DMS 273 treated with DMSO at 0.1 percent for 48 hours (cell line): ENCODE measurements at places on chromosomes 2 and 18.
A peak's percentile ranks its signal among the peaks of the same experiment; 100 is the strongest.

DNA sequence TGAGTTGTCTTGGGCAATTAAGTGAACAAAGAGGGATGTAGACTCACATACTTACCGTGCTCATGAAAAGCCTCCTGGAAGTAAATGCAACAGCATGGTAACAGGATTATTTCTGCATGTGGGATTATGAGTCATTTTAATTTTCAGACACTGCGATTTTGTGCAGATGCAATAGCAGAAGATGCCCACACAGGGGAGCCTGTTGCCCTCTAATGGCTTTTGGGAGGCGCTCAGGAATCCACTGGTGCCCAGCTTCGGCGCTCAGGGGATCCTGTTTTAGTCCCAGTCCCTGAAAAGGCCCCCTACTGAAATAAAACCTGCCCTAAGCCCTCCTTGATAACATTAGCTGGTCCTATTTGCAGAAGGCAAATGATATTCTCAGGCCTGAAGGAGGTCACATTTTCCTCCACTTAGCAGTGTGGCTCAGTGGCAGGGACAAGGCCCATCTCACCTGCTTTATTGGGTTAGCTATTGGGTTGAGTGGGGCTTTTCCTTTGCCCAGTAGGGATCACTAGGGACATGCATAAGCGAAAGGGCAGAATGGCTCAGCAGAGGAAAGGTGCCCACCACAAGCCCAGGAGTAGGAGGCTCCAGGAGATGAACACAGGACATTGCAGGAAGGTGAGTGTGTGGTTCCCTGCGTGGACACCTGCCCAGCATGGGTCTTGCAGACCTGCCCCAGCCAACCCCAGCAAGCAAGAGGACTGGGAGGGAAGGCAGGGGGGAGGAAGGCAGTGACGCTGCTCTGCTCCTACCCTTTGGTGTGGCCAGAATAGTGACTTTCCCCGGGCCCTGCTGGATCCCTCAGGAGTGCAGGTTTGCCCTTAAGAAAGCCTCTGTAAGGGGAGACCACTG is 26.5 kb upstream of the KCNS3 start:
- no peak for DNase-seq

GRCh38 chr2:168944065-168944464 is 43.0 kb downstream of the G6PC2 start:
- DNase-seq: no peak

DNA sequence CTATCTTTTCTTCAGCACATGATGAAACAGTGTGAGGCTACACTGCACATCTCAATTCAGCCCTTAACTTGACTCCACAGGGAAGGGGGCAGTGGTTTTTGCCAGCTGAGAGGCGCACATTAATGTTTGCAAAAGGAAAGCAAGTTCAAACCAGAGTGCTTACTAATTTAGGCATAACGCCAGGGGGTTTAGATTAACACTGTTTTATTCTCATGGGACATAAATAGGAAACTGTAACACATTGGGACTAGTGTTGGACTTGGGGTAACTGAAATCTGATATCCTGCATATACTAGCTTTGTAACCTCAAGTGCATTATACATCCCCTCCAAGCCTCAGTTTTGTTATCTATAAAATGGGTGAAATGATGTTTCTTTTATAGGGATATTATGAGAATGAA is 821.2 kb upstream of the ID2 start:
- peak; percentile 8 for DNase-seq

DNA sequence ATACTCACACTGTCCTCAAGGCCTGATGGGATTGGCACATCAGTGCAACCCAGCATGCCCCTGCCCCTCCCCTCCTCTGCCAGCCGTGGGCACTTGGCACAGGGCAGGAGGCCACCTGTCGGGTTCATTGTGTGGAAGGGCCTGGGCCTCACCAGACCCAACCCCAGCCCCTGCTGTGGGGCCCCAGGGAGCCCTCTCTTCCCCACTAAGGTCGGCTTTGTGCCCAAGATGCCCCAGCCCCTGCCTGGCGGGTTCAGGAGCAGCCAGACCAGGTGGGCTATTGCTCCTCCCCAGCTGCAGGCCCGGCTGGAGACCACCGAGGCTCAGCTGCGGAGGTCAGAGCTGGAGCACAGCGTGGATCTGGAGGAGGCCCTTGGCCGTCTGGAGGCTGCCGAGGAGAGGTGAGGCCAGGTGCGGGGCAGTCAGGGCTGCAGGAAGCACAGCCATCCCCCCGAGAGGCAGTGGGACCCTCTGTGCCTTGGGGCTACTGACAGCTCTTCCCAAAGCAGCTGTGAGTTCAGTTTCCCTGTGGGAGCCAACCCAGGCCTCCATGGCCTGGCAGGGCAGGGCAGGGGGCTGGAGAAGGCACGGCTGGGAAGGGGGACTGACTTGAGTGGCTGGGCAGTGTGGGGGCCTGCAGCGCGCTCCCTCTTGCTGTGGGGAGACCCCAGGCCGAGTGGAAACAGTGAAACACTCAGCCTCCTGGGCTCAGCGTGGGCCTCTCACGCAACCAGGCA is 16.3 kb downstream of the CROCC2 start:
- no peak for DNase-seq

DNA sequence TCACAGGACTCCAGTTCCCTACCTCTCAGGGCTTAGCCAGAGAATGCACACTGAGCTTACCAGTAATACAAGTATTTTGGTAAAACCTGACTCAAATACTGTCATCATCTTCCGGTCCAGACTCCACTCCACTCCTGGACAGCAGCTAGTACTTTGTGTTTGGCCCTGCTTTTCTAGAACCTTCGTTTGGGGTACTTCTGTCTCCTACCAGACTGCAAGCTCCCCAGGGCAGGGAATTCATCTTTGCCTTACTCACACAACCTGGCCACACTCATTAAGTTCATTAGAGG is 108.9 kb upstream of the CDC42EP3 start:
- DNase-seq: no peak

GRCh38 chr2:21620771-21621170 is 497.0 kb downstream of the TDRD15 start:
- no peak for DNase-seq

- DNase-seq: no peak
Measured at GRCh38 chr2:106708209-106708608, 177.8 kb downstream of the ST6GAL2 start.

- no peak for DNase-seq
Measured at GRCh38 chr18:37871561-37871960, 306.0 kb upstream of the CELF4 start.

DNA sequence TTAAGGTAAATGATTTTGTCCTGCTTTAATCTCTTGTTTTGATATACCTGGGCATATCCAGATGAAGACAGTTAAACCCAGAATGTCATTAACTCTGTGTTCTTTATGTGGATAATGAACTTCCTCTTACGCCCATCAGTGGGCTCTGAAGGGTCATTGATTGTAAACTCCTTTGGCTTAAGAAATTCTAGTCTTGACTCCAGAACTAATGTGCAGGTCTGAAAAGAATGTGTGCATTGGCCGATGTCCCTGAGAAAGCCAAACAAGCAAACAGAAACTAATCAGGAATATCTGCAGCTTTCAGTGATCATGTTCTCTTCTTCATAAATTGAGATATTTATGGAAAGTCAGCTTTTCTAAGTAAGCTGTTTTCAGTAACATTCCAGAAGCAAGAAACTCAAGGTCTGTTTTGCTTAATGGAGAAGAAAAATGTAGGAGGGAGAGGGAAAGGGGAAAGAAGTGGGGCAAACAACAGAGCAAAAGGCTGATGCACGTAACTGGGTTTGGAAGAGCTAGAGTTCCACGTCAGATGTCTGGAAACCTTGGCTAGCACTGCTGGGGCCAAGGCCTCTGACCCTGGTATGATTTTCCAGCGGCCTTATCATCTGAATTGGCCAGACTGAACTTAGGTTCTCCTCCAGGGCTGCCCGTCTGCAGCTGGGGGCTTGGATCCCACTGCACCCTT is 61.3 kb upstream of the FHL2 start:
- DNase-seq: no peak

GRCh38 chr2:2848198-2848597 is 517.1 kb upstream of the MYT1L start:
- no peak for DNase-seq

- DNase-seq: no peak
Measured at GRCh38 chr2:174608866-174609214, 11.2 kb upstream of the WIPF1 start.

GRCh38 chr2:88049622-88050021 is 6.0 kb downstream of the KRCC1 start:
- no peak for DNase-seq

DNA sequence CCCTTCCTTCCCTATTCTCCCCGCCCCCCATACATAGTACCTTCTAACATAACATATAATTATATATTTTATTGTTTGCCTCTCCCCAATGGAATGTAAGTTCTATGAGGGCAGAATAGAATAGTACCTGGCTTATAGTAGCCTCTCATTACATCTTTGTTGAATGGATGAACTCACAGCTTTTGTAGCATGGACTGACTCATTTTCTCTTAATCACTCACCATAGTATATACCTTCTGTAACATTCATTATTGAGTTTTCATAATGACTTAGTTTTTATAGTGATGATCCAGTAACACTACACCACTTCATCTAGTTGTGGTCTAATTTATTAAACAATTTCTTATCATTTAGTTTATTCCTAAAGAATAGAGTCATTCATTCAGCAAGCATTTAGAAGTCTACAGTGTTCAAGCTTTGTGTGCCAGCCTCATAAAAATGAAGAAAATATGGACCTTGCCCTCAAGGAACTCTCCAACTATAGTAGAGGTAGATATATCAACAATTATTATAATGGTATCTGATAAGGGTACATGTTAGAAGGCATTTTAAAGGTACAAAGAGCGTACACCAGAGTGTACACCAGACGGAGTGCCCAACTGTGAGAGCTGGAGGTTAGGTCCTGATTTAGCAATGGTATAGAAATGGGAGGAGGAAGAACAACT is 31.1 kb downstream of the NCOA1 start:
- DNase-seq: no peak

GRCh38 chr2:174693344-174693743 is 70.9 kb downstream of the CHRNA1 start:
- no peak for DNase-seq

- DNase-seq: no peak
Measured at GRCh38 chr2:77156599-77156998, 365.6 kb downstream of the LRRTM4 start.

GRCh38 chr2:24435391-24436316 is 55.4 kb upstream of the NCOA1 start:
- peak; percentile 83 for DNase-seq

DNA sequence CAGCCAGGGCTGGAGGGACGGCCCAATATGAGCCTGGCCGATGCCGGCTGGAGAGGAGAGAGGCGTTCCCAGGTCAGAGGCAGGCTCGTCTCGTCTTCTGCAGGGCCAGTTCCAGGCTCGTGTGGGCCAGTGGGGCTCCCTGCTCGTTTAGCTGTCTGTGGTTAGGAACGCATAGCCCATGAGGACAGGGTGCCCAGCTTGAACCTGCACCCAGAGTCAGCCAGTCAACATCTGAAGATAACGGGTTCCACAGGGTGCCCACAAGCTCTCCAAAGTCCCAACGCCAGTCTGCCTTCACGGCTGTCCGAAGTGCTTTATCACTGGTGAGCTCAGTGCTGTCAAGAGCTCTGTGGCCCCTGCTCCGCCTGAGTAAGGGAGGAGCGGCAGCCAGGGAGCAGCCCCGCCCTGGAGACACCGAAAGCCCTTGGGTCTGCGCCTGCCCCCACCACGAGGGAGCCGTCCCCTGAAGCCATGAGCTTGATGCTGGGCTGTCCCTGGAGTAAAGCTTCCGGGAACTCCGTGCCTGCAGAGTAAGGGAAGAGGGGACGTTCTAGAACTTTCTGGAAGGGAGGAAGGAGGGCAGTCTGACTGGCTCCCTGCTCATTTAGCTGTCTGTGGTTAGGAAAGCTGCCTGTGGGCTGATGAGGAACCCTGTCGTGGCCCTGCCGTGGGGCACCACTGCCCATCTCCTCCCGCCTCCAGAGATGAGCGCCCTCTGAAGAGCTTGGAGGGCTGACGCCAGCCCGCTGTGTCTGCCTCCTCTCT is 2.7 kb upstream of the HSBP1L1 start:
- DNase-seq: no peak

DNA sequence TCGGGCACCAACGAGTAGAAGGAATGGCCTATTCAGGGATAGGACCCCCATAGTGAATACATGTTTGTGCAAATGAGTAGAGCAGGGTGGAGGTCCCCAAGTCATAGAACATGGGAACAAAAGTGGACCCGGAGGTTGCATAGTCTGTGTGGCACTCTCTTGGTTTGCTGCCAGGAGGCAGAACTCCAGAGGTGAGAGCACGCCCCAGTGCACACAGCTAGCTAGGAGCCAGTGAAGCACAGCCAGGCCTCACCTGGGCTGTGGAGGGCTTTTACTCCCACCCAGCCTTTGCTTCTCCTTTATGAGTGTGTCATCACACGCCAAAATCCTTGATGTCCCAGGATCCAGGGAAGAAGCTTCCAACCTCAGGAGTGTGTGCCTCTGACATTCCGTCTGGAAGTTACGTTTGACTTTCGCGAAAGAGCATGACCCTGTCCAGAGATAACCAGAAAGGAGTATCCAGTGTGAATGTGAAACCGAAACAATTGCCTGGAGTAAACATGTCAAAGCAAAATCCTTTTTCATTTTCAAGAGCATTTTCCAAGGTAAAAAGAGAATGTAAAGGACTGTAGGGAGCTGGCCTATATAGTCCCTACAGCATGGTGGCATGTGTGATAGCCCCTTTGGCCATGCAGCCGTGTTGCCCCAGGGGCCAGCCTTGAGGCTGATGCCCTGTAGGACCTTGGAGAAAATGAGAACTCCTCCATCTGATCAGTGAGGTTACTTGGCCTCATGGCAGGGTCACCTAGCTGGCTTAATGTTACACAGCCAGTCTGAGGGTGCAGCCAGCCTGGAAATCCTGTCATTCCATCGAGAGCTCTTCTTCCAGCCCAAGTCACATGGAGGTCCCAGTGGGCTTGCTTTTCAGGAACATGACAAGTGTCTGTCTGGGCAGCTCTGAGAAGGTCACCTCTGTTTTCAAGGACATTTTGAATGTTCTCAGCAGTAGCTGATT is 8.8 kb downstream of the TRIB2 start:
- DNase-seq: no peak

- DNase-seq: no peak
Measured at GRCh38 chr2:156589381-156590079, 153.4 kb downstream of the GPD2 start.

GRCh38 chr2:190408538-190409271 is 550 bp downstream of the MFSD6 start:
- DNase-seq: peak; percentile 48

GRCh38 chr2:2244508-2244907 is 86.6 kb downstream of the MYT1L start:
- DNase-seq: no peak

- no peak for DNase-seq
Measured at GRCh38 chr18:30709595-30709994, 332.9 kb downstream of the DSC3 start.

- DNase-seq: peak; percentile 57
Measured at GRCh38 chr2:85888684-85889626, at the start of gene ST3GAL5. ST3GAL5 (minus strand) TSS chr2:85888990; CDS start chr2:85888905, 85 bp downstream.

DNA sequence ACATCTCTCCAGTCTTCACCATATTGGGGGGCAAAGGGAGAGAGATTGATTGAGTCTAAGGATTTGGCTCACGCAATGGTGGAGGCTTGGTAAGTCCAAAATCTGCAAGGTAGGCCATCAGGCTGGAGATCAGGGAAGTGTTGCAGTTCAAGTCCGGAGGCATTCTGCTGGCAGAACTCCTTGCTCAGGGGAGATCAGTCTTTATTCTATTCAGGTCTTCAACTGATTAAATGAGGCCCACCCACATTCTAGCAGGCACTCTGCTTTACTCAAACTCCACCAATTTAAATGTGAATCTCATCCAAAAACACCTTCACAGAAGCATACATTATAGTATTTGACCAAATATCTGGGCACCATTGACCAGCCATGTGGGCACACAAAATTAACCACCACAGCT is 21.4 kb downstream of the SMYD1 start:
- DNase-seq: no peak
